Activated B cell treated with CpG ODN at 0.5 μM for 24 hours (primary cell): ENCODE measurements at places on chromosomes 2 and 18.

DNA sequence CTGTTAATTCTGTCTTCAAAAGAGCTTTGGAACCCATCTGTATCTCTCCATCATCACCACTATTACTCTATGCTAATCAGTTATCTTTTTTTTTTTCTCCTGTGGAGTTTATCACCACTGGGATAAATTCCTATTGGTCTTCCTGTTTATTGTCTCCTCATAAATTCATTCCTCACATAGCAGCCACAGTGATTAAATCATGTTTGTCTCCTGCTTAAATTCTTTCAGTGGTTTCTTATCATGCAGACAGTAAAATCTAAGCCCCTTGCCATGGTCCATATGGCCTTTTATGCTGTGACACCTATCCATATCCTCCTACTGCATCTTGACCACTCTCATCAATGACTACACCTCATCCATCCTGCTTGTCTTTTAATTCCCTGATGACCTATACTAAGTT lies 239.8 kb upstream of the ZEB2 start:
- DNase-seq, result no peak

GRCh38 chr2:62968668-62969067 lies 82.0 kb upstream of the OTX1 start:
- DNase-seq, result no peak

GRCh38 chr2:120486946-120487345 lies 141.0 kb downstream of the INHBB start:
- DNase-seq, result no peak

DNA sequence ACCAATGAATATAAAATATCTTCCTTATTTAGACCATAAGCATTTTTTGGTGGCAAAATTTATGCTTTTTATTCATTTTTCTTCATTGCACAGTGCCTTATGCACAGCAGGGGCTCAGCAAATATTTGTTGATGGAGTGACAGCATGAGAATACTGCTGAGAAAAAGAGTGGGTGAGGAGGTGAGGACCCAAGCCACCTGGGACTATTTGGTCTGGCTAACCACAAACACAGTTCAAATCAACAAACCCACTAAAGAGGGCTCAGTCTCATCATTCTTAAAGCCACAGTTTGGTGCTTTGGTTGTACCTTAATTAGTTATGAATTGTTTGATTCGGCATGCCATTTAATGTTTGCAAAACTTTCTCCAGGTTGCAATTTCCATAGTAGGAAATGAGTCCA lies 183.5 kb upstream of the ZNF521 start:
- no peak for DNase-seq

- DNase-seq, result no peak
Measured at GRCh38 chr18:34709104-34709503, 994 bp upstream of the DTNA start.

DNA sequence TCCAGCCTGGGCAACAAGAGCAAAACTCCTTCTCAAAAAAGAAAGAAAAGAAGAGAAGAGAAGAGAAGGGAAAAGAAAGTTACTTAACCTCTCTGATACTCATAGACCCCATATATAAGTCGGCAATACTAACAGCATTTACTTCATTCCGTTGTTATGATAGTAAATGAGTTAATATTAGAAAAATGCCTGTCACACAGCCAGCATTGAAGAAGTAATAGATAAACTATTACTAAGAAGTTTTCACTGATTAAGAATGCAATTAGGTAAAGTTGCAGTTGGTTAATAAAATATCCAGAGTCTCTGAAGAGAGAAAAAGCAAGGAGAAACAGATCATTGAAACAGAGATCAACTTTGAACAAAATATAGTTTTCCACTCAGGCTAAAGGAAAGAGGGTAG lies 161.3 kb upstream of the UBE2E3 start:
- DNase-seq, result no peak
